ENCODE measurements at places on chromosomes 12 and 14. TPM values are rescaled to one million over a fixed set of nuclear protein-coding genes. Genes with fewer than 3 reads are reported as not detected.

Gene CCDC38
- 0.73 TPM for total RNA-seq

Gene GPRC5A
- 10.9 TPM for total RNA-seq

Gene SLC24A4
- 0.15 TPM for total RNA-seq

DNA sequence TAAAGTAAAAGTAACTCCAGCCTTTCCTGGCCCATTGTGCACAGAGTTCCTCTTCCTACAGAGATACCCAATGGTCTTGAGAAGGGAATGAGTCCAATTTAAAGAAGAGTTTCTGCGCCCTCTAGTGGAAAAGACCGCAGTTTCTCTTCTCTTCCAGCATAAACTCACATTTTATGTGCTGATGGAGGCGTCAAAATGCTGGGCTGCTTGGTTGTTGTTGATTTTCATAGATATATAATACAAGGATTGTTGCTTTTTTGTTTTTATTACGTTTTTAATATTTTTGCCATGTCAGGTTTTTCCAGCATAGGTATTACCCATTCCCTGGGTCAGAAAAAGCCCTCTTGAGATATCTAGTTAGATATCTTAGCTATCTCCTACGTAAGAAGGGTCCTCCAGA, 356.9 kb upstream of the STXBP6 start:
- H3K4me3 ChIP-seq: no peak overlapping the region
- no peak overlapping the region for H3K27ac ChIP-seq
- no peaks in the 10 kb centered on the region for H3K36me3 ChIP-seq
- DNase-seq: no peak
- H3K27me3 ChIP-seq: no peaks in the 10 kb centered on the region

DNA sequence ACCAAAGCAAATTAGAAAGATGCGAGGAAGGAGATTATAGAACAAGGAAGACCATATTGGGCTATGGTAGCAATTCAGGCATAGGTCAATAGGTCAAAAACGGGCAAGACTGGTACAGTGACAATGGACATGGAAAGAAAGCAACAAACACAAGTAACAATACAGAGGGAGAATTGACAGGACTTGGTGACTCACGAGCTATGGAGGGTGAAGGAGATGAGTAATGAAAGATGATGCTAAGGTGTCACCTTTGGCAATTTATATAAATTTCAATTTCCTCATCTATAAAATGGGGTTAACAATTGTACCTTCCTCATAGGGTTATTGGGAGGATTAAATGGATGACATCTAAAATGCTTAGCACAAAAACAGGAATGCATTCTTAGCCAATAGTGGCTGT, 15.1 kb upstream of the DUSP16 start:
- no peaks in the 10 kb centered on the region for H3K27me3 ChIP-seq
- H3K36me3 ChIP-seq: no peaks in the 10 kb centered on the region
- no peaks in the 10 kb centered on the region for H3K4me1 ChIP-seq
- DNase-seq: no peak
- no peak overlapping the region for H3K27ac ChIP-seq
- no peak overlapping the region for H3K4me3 ChIP-seq
